Caco-2 (cell line): ENCODE measurements at places on chromosomes 7 and 10.
A peak's percentile ranks its signal among the peaks of the same experiment; 100 is the strongest.

DNA sequence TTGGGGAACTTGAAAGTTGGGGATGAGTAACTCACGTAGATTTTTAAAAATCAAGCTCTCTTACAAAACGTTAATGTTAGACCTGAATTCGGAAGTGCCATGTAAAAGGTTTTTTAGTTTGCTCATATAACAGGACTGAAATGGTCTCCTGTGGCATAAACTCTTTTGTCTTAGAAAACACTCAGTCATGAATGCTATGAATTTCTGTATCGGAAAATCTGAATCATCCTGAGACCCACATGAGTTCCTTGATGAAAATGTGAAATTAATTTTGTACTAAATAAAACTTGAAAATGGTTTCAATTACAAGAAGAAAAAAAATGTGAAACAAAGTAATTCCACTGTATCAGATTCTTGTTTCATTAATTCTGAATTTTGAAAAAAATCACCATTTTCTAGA, 134.8 kb upstream of the BMPER start:
- DNase-seq = no peak
- H3K36me3 ChIP-seq = no peaks in the 10 kb centered on the region
- H3K27me3 ChIP-seq = no peaks in the 10 kb centered on the region
- peaks cover 2% of the 10 kb centered on the region; the same call in 1 of the 2 replicates for H3K4me1 ChIP-seq
- no peak overlapping the region for H3K4me3 ChIP-seq

- H3K4me1 ChIP-seq = peaks cover 8% of the 10 kb centered on the region
- no peak overlapping the region for H3K27ac ChIP-seq
- H3K27me3 ChIP-seq = peaks cover 4% of the 10 kb centered on the region; the same call in 1 of the 2 replicates
- no peaks in the 10 kb centered on the region for H3K36me3 ChIP-seq
- no peak for DNase-seq
These were observed 118.0 kb upstream of the PITRM1 start for GRCh38 chr10:3290550-3290949.

GRCh38 chr10:36801660-36802059, 323.7 kb upstream of the ANKRD30A start:
- H3K4me1 ChIP-seq = no peaks in the 10 kb centered on the region
- H3K36me3 ChIP-seq = no peaks in the 10 kb centered on the region
- H3K27me3 ChIP-seq = no peaks in the 10 kb centered on the region
- no peak overlapping the region for H3K4me3 ChIP-seq
- H3K27ac ChIP-seq = no peak overlapping the region

- H3K4me1 ChIP-seq = no peaks in the 10 kb centered on the region
- no peak overlapping the region for H3K27ac ChIP-seq
- H3K4me3 ChIP-seq = no peak overlapping the region
- no peak for DNase-seq
These were observed 647.7 kb upstream of the GALNT17 start for GRCh38 chr7:70484255-70484654.

- H3K27ac ChIP-seq = no peak overlapping the region
- no peaks in the 10 kb centered on the region for H3K4me1 ChIP-seq
- H3K36me3 ChIP-seq = no peaks in the 10 kb centered on the region
- no peak for DNase-seq
- H3K27me3 ChIP-seq = no peaks in the 10 kb centered on the region
- H3K4me3 ChIP-seq = no peak overlapping the region
These were observed 506.4 kb upstream of the GRM3 start for GRCh38 chr7:86137343-86137742.

- H3K36me3 ChIP-seq = no peaks in the 10 kb centered on the region
- DNase-seq = peak; percentile 81
- H3K27ac ChIP-seq = peak overlapping the region; percentile 8
- peaks cover 36% of the 10 kb centered on the region for H3K4me1 ChIP-seq
- H3K4me3 ChIP-seq = no peak overlapping the region
These were observed 178.5 kb downstream of the NRP1 start for GRCh38 chr10:33155720-33156638.

DNA sequence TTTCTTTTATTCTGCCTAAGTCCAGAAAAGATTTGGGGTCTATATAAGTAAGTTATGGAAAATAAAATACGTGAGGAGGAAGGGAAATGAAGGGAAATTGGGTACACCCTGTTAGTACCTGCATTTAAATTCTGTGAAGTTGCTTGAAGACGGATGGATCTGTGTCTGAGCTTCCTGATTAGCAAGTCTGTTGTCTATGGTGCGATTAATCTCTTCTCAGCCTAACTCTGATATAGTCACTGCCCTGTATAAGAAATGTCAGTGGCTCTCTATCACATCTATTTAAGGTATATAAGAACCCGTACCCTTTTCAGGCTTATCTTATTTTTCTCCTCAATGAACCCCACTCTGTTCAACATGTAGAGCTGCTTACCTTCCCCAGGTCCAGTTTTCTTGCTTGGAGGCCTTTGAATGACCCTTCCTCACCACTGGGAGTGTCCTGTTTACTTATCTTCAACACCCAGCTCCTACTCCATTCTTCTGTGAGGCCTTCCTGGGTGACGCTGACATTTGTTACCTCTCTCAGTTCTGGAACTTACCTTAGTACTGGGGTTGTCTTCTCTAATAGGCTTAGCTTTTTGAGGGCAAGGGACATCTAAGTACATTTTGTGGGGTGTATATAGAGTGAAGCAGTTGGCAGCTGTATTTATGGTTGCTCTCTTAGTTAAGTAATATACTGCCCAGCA, 149.6 kb upstream of the PRPS1L1 start:
- peak overlapping the region; percentile 77 for H3K27ac ChIP-seq
- no peaks in the 10 kb centered on the region for H3K27me3 ChIP-seq
- DNase-seq = peak; percentile 44

- DNase-seq = no peak
- H3K4me1 ChIP-seq = peaks cover 9% of the 10 kb centered on the region; the same call in 1 of the 2 replicates
- H3K27me3 ChIP-seq = no peaks in the 10 kb centered on the region
- H3K4me3 ChIP-seq = no peak overlapping the region
These were observed 647.5 kb upstream of the IGFBP3 start for GRCh38 chr7:46568420-46569132.

DNA sequence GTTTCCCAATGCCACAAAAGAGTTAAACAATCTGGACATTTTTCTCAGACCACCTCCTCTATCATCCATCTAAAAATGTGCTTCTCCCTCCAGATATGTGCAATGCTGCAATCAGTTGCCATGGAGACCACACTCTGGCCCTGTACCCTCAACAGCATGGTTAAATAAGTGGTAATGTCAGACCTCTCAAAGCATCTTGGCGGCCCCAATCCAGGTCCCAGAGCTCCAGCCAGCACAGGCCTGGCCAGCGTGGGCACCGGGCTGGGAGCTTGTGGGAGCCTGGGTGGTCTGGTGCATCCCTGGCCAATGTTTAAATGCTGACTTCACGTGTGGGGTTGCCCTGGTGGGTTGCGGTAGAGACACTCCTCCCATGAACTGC, 362.9 kb upstream of the ZNF32 start:
- no peaks in the 10 kb centered on the region for H3K4me1 ChIP-seq
- H3K27ac ChIP-seq = no peak overlapping the region
- no peaks in the 10 kb centered on the region for H3K36me3 ChIP-seq
- H3K27me3 ChIP-seq = no peaks in the 10 kb centered on the region; the same call in 1 of the 2 replicates
- no peak overlapping the region for H3K4me3 ChIP-seq

DNA sequence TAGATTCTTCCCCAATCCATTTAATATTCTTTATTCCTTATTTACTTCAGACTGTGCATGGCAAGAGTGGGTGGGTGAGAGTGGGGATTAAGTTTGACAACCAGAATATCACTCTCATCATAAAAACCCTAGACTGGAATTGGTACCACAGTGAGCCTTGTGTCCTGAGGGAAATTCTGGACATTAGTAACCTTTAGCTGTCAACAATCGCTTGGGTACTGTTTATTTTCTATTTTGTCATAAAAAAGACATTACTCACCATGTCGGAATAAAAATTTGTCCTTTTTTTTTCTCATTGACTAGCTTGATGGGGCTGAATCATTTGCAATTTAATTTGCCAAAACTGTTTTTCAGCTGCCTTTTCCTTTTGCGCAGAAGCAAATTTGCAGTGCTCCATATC, 176.1 kb upstream of the SEMA3C start:
- H3K27me3 ChIP-seq = no peaks in the 10 kb centered on the region
- no peaks in the 10 kb centered on the region for H3K36me3 ChIP-seq
- peaks cover 4% of the 10 kb centered on the region; the same call in 1 of the 2 replicates for H3K4me1 ChIP-seq

GRCh38 chr7:28873365-28873764, 84.8 kb downstream of the TRIL start:
- no peak for DNase-seq
- H3K27ac ChIP-seq = no peak overlapping the region
- H3K36me3 ChIP-seq = no peaks in the 10 kb centered on the region
- no peaks in the 10 kb centered on the region for H3K4me1 ChIP-seq
- no peaks in the 10 kb centered on the region for H3K27me3 ChIP-seq

DNA sequence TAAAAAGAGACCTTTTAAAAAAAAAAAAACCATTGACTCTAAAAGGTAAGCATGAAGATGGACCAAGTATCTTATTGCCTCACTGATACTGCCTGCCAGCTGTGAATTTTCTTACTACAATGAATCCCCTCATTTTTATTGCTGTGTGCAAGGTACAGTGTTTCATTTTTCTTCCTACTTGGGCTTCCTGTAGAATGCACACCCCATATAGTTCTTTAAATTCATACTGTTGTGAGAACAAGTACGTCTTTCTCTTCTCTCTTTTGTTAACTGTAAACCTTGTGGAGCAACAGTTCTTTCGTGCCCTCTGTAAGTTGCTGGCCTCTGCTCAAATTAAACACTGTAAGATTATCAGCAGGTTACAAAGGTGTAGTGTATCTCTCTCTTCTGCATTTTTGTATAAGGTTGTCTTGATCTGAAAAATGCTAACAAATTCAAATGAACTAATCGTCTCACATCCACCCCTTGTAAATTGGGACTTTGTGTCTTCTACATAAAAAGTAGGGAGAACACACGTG, 105.6 kb downstream of the VTI1A start:
- H3K36me3 ChIP-seq = no peaks in the 10 kb centered on the region
- H3K27me3 ChIP-seq = no peaks in the 10 kb centered on the region
- H3K4me3 ChIP-seq = no peak overlapping the region
- no peaks in the 10 kb centered on the region for H3K4me1 ChIP-seq
- DNase-seq = no peak
- H3K27ac ChIP-seq = no peak overlapping the region

GRCh38 chr7:137003086-137003485, 134.6 kb downstream of the CHRM2 start:
- no peak overlapping the region for H3K4me3 ChIP-seq
- no peaks in the 10 kb centered on the region for H3K36me3 ChIP-seq
- H3K27me3 ChIP-seq = no peaks in the 10 kb centered on the region
- H3K4me1 ChIP-seq = no peaks in the 10 kb centered on the region
- no peak overlapping the region for H3K27ac ChIP-seq

GRCh38 chr7:22663357-22663718, 63.7 kb upstream of the IL6 start:
- H3K27ac ChIP-seq = no peak overlapping the region
- no peaks in the 10 kb centered on the region for H3K27me3 ChIP-seq
- no peak overlapping the region for H3K4me3 ChIP-seq
- DNase-seq = no peak
- no peaks in the 10 kb centered on the region; the same call in 1 of the 2 replicates for H3K36me3 ChIP-seq
- H3K4me1 ChIP-seq = peaks cover 16% of the 10 kb centered on the region

DNA sequence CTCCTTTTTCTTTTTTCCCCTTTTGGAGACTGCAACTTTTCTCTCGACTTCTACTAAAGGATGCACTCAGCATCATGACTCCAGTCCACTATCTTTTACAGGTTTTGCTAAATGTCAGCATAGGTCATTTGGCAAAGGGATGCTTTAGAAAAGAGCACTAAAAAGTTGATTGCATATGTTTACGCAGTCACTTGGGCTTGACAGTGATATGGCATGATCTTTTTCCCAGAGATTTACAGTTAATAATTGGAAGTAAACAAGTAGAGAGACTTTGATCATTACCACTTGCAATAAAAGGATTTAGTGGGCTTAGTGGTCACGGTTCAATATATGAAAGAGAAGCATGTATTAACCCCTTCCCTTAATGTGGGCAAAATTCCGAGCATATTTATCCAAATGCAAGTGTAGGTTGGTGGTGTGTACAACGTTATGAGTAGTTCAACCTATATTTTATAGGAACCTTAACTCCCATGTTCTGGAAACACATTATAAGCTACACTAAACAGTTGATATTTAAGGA, 1.8 kb downstream of the BMI1 start:
- peak overlapping the region; percentile 13 for H3K27ac ChIP-seq
- peak overlapping the region; percentile 60 for H3K4me3 ChIP-seq
- no peaks in the 10 kb centered on the region for H3K27me3 ChIP-seq
- peaks cover 41% of the 10 kb centered on the region for H3K4me1 ChIP-seq
- no peaks in the 10 kb centered on the region for H3K36me3 ChIP-seq

GRCh38 chr10:3876350-3876962, 91.4 kb upstream of the KLF6 start:
- H3K36me3 ChIP-seq = no peaks in the 10 kb centered on the region
- no peak overlapping the region for H3K27ac ChIP-seq
- H3K4me3 ChIP-seq = no peak overlapping the region

DNA sequence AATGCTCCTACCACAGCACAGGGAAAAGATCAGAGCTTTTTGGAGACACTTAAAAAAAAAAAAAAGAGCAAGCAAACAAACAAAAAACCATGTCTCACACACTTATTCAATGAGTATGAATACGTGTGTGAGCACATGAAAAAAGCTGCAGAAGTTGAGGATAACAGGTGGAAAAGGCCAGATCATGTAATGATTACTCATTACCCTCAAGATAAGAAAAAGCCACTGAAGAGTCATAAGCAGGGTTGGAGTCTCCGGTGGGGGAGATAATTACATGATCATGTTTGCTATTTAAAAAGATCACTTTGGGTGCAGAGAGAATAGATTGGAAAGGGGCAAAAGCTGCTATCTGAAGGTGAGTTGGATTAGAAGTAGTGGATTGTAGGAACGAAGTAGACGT, 77.0 kb downstream of the POU6F2 start:
- H3K27me3 ChIP-seq = no peaks in the 10 kb centered on the region
- no peaks in the 10 kb centered on the region for H3K36me3 ChIP-seq
- no peak for DNase-seq
- H3K4me1 ChIP-seq = peaks cover 20% of the 10 kb centered on the region
- H3K4me3 ChIP-seq = no peak overlapping the region

DNA sequence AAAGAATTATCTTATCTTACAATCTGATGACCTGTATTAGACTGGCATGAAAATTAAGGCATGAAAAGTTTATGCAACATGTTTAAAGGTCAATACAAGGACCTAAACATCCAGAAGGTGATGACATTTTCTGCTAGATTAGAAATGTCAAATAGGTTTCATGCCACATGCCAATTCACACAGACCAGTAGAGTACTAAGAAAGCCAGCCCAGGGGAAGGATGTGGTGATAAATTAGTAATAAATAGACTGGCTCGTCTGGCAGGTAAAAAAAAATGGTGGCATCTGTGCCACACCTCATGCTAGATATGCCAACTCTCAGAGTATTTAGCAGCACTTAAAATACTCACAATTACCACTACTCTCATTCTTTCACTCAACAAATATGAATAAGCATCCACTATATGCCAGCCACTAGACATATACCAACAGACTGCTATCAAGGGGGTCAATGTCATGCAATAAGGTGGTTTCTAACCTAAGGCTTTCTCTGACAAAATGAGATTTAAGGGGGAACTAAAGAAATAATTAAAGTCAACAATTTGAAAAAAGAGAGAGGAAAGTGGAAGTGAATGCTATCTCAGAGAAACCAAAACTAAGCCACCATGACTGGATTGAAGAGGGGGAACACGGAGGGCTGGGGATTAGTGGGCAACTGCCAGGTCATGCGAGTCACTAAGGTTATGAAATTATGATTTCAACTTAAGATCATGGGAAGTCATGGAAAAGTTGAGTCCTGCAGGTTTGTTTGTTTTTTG, 83.5 kb downstream of the SGMS1 start:
- peaks cover 25% of the 10 kb centered on the region for H3K4me1 ChIP-seq
- no peak for DNase-seq
- no peaks in the 10 kb centered on the region for H3K36me3 ChIP-seq
- no peak overlapping the region for H3K4me3 ChIP-seq
- no peaks in the 10 kb centered on the region for H3K27me3 ChIP-seq

GRCh38 chr7:138864667-138865066, 66.7 kb upstream of the ATP6V0A4 start:
- H3K27ac ChIP-seq = no peak overlapping the region
- H3K4me3 ChIP-seq = no peak overlapping the region
- H3K36me3 ChIP-seq = no peaks in the 10 kb centered on the region; the same call in 1 of the 2 replicates
- no peaks in the 10 kb centered on the region for H3K27me3 ChIP-seq
- no peak for DNase-seq
